ENCODE measurements at places on chromosomes 6 and 20.

- peak overlapping the region; percentile 5 for H3K27ac ChIP-seq
- no peaks in the 10 kb centered on the region for H3K4me1 ChIP-seq
- H3K36me3 ChIP-seq, result peaks cover 38% of the 10 kb centered on the region
- H3K4me3 ChIP-seq, result no peak overlapping the region
Observed at GRCh38 chr20:25009218-25010145, 16.9 kb upstream of the APMAP start.

DNA sequence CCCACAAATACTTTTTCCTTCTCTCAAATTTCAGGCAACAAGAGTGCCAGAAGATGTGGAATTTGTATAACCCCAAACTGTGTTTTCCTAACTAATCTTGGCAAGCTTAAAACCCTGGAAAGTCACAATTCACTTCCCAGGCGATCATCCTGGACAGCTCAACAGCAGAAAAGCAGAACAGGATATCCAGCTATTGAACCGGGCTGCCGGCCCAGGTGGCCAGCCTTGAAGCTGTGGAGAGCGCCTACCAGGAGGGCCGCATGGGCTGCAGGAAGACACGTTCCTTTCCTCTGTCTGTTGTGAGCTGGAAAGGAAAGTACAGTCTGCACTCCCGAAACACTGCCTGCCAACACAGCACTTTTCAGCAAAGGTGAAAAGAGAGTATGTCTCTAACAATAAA lies 719.7 kb upstream of the MARCKS start:
- no peak for DNase-seq
- no peaks in the 10 kb centered on the region for H3K36me3 ChIP-seq
- no peak overlapping the region for H3K27ac ChIP-seq
- H3K4me3 ChIP-seq, result no peak overlapping the region
- H3K4me1 ChIP-seq, result no peaks in the 10 kb centered on the region

DNA sequence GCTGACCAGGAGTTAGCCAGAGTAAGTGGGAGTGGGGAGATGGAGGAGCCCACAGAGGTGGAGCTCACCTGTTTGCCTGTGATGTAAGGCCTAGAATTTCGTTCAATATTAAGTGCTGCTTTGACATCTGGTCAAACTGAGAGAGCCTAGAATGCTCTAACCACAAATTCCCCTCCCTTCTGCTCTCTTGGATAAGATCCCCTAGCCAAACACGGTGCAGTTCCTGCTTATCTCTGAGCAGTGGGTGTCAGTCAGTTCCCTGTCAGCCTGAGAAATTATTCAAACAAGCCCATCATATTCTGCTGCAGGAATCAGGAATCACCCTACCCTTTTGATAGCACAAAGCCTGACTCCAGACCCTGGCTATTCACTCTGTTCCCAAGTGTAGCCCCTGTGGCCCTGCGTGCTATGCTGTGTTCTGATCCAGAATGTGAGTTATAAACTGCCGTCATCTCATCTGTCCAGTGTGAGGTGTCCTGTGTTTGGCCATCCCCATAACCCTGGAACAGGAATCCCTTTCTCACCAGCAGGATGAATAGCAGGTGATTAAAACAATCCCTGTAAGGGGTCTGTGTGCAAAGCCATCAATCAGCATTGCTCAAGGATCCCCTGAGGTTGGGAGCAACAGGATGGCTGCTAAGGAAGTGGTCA lies 31.8 kb upstream of the ZNF133 start:
- H3K27me3 ChIP-seq, result peaks cover 8% of the 10 kb centered on the region
- H3K4me1 ChIP-seq, result no peaks in the 10 kb centered on the region

DNA sequence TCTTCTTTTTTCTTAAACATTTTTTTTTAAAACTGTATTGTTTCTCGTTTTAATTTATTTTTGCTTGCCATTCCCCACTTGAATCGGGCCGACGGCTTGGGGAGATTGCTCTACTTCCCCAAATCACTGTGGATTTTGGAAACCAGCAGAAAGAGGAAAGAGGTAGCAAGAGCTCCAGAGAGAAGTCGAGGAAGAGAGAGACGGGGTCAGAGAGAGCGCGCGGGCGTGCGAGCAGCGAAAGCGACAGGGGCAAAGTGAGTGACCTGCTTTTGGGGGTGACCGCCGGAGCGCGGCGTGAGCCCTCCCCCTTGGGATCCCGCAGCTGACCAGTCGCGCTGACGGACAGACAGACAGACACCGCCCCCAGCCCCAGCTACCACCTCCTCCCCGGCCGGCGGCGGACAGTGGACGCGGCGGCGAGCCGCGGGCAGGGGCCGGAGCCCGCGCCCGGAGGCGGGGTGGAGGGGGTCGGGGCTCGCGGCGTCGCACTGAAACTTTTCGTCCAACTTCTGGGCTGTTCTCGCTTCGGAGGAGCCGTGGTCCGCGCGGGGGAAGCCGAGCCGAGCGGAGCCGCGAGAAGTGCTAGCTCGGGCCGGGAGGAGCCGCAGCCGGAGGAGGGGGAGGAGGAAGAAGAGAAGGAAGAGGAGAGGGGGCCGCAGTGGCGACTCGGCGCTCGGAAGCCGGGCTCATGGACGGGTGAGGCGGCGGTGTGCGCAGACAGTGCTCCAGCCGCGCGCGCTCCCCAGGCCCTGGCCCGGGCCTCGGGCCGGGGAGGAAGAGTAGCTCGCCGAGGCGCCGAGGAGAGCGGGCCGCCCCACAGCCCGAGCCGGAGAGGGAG lies 580 bp downstream of the VEGFA start:
- H3K27me3 ChIP-seq, result peaks cover 27% of the 10 kb centered on the region
- H3K4me1 ChIP-seq, result peaks cover 36% of the 10 kb centered on the region
- peak overlapping the region; percentile 55 for H3K27ac ChIP-seq
- H3K4me3 ChIP-seq, result peak overlapping the region; percentile 81
- no peak for DNase-seq

DNA sequence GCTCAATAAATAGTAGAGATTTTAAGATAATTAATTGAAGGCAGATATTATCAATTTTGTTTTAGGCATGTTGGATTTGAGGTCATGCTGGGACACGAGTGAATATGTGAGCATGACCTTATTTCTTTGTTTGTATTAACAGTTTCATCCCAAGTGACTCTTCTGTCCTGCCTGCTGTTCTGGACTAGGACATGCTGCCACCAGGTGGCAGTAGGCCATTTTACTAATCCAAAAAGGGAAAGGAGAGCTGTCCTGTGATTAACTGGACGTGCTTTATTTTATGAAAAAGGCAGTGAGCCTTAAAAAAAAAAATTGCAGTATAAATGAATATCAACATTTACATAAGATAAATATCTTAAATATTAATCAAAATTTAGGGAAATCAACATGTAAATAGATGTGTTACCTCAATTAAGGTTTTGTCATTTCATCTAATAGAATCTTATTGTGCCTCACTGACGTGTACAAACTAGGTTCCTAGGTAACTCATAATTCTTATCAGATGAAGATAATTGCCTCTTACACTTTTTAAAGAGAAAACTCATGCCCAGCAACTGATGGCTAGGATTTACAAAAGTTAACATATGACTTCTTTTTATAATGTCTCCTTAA lies 49.8 kb downstream of the FRK start:
- no peaks in the 10 kb centered on the region for H3K36me3 ChIP-seq
- H3K27ac ChIP-seq, result no peak overlapping the region
- no peak for DNase-seq
- no peak overlapping the region for H3K4me3 ChIP-seq
- no peaks in the 10 kb centered on the region for H3K4me1 ChIP-seq

DNA sequence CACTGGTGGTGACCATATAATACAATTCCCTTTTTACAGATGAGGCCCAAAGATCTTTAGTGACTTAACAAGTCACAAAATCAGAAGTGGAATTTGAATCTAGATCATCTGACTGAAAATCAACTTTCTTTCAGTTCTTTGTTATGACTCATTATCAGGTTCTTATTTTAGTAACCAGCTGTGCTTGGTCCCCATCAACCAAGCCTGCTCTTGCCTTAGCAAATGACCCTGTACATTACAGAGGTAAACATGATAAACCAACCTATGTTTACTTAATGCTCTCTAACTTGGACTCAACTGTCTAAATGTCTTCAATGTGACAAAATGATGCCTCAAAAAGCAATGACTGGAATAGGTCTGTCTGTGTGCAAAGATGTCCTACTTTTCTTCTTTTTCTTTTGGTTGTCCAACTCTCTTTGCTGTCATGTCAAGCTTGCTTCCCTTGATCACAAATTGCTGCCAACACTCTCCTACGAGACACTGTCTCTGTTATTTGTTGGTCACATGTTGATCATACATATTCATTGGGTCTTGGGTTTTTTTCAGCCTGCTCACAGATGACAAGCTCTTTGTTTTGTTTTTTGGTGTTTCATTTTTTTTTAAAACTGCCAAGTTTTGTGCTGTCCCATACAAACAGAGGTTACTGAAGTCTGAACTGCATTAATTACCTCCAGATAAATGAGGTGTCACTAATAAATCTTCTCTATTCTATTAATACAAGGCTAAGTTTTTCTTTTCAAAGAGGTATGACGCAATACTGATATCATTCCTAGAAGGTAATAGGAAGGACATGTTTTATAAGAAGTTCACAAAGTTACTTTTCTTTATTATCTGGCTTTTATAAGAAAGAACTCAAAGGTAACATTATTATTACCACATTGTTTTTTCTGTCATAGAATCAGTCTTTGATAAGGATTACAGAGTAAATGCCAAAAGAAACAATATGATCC lies 62.2 kb upstream of the PLN start:
- no peak overlapping the region for H3K27ac ChIP-seq
- H3K36me3 ChIP-seq, result peaks cover 43% of the 10 kb centered on the region
- H3K4me1 ChIP-seq, result no peaks in the 10 kb centered on the region
- no peak for DNase-seq
- no peak overlapping the region for H3K4me3 ChIP-seq
- H3K27me3 ChIP-seq, result no peaks in the 10 kb centered on the region

- H3K27ac ChIP-seq, result no peak overlapping the region
- H3K36me3 ChIP-seq, result peaks cover 7% of the 10 kb centered on the region
- no peaks in the 10 kb centered on the region for H3K27me3 ChIP-seq
- H3K4me3 ChIP-seq, result no peak overlapping the region
- H3K4me1 ChIP-seq, result peaks cover 70% of the 10 kb centered on the region
Observed at GRCh38 chr20:17664025-17664633, 17.9 kb downstream of the RRBP1 start.

DNA sequence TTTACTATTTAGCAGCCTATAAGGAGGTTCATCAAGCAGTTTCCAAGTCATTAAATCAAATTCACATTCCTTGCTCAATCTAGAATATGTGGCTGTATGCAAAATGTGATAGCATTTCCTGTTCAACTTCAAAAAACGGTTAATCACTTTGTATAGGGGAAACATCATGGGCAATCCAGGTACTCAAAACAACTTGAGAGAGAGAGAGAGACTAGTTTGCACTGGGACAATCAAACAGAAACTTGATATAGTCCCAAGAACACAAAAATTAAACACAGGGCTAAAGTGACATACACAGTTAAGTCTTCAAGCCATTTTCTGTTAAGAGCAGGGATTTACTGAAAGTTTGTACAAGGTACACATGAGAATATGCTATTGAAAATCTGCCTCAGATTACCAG lies 7.4 kb downstream of the CPNE1 start:
- peak overlapping the region; percentile 11 for H3K27ac ChIP-seq
- H3K27me3 ChIP-seq, result no peaks in the 10 kb centered on the region
- H3K4me1 ChIP-seq, result peaks cover 50% of the 10 kb centered on the region
- H3K36me3 ChIP-seq, result peaks cover 14% of the 10 kb centered on the region
- H3K4me3 ChIP-seq, result peak overlapping the region; percentile 47

DNA sequence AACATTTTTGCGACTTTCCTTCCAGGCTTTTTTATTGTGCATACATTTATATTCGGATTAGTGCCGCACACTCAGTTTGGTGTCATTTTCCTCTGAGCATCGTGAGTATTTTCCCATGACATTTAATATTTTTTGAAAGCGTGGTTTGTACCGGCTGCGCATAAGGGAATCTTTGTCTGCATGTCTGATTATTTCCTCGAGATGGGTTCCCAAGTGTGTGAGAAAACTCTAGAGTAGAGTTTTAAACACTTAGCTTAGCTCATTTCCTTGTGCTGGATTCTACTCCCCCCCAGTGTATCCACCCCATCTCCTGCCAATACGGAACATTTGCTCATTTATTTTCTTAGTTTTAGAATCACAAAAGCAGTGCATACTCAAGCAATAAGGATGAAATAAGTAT lies 94.3 kb downstream of the CDC5L start:
- peaks cover 49% of the 10 kb centered on the region for H3K27me3 ChIP-seq
- H3K4me1 ChIP-seq, result no peaks in the 10 kb centered on the region
- no peak overlapping the region for H3K27ac ChIP-seq
- no peak overlapping the region for H3K4me3 ChIP-seq

- no peak overlapping the region for H3K27ac ChIP-seq
- H3K36me3 ChIP-seq, result peaks cover 55% of the 10 kb centered on the region
- no peaks in the 10 kb centered on the region for H3K27me3 ChIP-seq
- no peak overlapping the region for H3K4me3 ChIP-seq
- peaks cover 46% of the 10 kb centered on the region for H3K4me1 ChIP-seq
Observed at GRCh38 chr6:44415449-44415848, 27.9 kb downstream of the CDC5L start.

- H3K27ac ChIP-seq, result no peak overlapping the region
- H3K36me3 ChIP-seq, result no peaks in the 10 kb centered on the region
- H3K27me3 ChIP-seq, result no peaks in the 10 kb centered on the region
- no peak for DNase-seq
Observed at GRCh38 chr6:130944486-130944885, 117.3 kb downstream of the SMLR1 start.

- no peak overlapping the region for H3K4me3 ChIP-seq
- H3K27me3 ChIP-seq, result no peaks in the 10 kb centered on the region
- peaks cover 11% of the 10 kb centered on the region for H3K4me1 ChIP-seq
- no peak overlapping the region for H3K27ac ChIP-seq
- DNase-seq, result no peak
Observed at GRCh38 chr20:4073852-4074741, 58.7 kb upstream of the RNF24 start.

DNA sequence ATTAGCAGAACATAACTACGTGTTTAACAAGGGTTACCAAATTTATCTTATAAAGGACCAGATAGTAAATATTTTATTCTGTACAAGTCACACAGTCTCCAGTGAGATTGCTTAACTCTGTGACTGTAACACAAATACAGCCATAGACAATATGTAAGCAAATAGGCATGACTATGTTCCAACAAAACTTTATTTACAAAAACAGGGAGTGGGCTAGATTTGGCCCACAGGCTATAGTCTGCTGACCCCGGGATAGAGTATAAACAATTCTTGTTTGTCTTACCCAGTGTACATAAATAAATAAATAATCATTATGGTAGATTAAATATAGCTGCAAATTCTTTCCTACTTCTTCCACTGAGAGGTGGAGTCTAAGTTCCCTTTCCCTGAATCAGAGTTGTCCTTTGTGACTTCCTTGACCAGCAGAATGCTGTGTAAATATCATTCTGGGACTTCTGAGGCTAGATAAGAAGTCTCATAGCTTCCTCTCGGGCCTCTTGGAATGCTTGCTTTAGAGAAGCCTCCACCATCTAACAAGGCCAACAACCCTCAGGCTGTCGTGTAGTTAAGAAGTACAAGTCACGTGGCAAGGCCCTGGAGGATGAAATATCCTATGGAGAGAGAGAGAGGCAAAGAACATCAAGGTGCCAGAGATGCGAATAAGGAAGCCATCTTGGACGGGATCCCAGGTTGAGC lies 59.1 kb upstream of the TMEM244 start:
- DNase-seq, result no peak
- no peak overlapping the region for H3K27ac ChIP-seq
- H3K27me3 ChIP-seq, result no peaks in the 10 kb centered on the region
- H3K4me1 ChIP-seq, result no peaks in the 10 kb centered on the region
- H3K36me3 ChIP-seq, result no peaks in the 10 kb centered on the region

- H3K4me3 ChIP-seq, result no peak overlapping the region
- no peaks in the 10 kb centered on the region for H3K27me3 ChIP-seq
- peak overlapping the region; percentile 6 for H3K27ac ChIP-seq
- H3K4me1 ChIP-seq, result peaks cover 72% of the 10 kb centered on the region
- H3K36me3 ChIP-seq, result peaks cover 7% of the 10 kb centered on the region
Observed at GRCh38 chr6:15279047-15279661, 33.3 kb downstream of the JARID2 start.

GRCh38 chr6:166946125-166946524 lies 10.2 kb downstream of the RNASET2 start:
- no peak overlapping the region for H3K4me3 ChIP-seq
- no peak overlapping the region for H3K27ac ChIP-seq
- no peak for DNase-seq
- H3K4me1 ChIP-seq, result peaks cover 18% of the 10 kb centered on the region
